ENCODE measurements at places on chromosomes 1 and 21.
A peak's percentile ranks its signal among the peaks of the same experiment; 100 is the strongest.

- peak; percentile 75 for DNase-seq
These were observed at the start of gene SOX13 for GRCh38 chr1:204072931-204073836. TSS of gene SOX13 (plus strand) at chr1:204073115. CDS start at chr1:204112916, 39,801 bp downstream.

DNA sequence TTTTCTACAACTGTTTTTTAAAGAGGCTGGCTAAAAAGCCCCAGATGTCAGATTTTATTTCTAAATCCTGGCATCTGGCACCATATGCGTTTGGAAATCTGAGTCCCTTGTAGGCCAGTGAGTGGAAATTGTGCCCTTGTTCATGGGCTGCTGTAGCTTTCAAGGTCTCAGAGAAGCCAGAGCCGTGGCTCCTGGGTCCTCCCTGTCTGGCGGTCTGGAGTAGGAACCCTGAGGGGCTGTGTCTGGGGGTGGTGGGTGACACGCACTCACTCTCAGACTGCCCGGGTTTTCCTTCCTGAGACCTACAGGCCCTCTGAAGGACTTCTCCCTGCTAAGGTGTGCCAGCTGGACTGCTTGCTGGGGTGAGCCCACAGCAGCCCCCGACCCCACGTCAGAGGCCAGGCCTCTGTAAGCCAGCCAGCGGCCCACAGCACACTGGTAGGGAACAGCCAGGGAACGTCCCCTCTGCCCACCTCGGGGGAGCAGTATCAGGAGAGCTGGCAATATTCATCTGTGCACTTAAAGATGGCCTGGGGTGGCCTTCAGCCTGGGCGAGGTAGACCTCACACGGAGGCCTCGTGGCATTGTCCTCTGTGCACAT, 151.5 kb downstream of the PEX14 start:
- no peak for DNase-seq

DNA sequence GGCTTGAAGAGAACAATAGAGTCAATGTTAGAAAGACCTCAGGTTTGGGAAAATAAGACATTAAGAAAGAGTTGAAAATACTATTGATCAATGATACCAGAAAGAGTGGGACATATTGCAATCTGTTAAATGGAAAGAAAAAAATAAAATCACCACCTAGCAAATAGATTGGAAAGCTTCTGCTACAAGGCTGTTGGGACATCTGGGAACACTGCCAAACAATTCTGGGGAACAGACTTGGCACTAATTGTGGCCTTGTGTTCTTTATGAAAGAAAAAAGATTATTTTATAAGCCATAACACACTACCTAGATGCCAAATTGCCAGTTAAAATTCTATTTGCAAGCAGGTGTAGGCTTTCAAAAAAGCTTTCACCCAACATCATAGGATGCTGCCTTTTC, 137.8 kb downstream of the TSEN15 start:
- DNase-seq, result no peak

DNA sequence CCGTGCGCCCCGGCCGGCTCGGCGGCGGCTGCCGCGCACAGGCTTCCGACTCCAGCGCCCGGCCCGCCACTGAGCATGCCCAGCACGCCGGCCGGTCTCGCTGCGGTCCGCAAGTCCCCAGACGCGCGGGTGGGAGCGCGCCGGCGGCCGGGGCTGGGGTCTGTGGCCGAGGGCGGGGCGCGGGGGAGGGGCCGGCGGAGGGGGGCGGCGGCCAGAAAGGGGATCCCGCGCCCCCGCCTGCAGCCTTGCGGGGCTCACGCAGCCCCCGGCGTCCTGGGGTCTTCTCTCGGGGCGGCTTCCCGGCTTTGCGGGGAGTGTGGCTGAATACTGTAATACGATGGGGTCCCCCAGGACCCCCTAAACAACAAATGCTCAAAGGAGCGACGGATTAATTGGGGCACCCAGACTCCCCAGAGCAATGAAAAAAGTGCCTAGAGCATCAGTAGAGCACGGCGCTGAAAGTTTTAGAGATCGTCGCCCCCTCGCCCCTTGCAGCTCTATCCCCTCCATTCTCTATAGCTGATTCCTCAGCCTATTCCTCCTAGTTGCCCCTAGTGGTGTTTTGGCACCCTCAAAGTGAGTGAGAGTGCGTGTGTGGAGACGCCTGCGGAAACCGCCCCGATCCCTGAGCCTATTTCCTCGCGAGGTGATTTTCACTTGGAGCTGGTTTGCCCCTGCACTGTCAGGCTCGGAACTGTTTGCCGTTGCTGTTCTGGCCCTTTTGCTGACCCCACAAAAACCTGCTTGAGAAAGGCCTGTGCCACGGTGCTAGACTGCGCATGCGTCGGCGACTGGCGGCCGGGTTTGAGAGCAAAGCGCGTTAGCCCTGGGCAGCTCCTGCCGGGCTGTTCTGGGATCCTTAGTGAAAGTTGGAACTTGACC, at the start of gene VAV3:
VAV3 (minus strand) TSS at position 71 of the 882 bp plus-strand sequence. CDS start 311 bp downstream, outside the sequence.
- peak; percentile 41 for DNase-seq

DNA sequence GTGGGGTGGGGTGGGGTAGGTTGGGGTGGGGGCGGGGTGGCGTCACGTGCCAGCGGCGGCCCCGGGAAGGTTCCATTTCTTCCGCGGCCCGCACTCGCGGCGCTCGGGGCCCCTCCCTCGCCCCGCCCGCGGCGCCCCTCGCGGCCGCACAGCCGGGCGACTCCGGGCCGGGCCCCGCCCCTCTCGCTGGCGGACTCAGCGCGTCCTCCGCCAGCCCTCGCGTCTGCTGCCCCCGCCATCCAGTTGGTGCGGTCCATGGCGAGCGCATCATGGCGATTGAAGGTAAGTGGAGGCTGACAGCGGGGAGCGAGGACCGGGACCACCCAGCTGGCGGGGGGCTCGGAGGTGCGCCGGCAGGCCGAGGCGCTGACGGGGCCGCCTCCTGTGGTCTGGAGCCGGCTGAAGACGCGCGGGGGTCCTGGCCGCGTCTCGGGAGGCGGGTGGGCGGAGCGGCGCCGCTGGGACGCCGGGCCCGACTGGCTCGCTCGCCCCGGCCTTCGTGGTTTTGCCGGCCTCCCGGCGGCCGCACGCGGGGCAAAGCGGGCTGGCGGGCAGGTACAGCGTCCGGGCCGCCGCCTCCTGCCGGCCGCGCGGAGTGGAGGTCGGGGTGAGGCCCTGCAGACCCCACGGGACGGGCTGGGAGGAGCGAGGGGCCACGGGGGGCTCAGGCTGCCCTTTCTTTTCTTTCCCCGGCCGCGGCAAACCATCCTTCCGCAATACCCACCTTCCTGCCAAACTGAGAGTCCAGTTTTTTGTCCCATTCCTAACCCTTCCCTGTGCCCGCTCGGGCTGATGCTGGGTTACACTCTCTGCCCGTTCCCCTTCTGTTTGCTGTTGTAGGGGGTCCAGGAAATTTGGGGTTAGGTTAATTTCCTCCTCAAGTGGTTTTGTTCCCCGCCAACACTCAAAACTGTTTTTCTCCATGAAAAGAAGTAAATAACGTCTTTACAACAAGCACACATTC, at the start of gene SYT14:
SYT14 (plus strand) TSS at position 222 of the 964 bp plus-strand sequence; CDS start at position 270, 48 bp downstream.
- DNase-seq, result peak; percentile 60

- DNase-seq, result no peak
These were observed 27.2 kb downstream of the CD46 start for GRCh38 chr1:207779008-207779407.

- peak; percentile 54 for DNase-seq
These were observed 178.8 kb upstream of the NFIA start for GRCh38 chr1:60903591-60903990.

- no peak for DNase-seq
These were observed 88.8 kb downstream of the CDC7 start for GRCh38 chr1:91589437-91589836.

- no peak for DNase-seq
These were observed 30.3 kb downstream of the SSBP3 start for GRCh38 chr1:54375712-54376429.

- no peak for DNase-seq
These were observed 55.3 kb upstream of the HNRNPU start for GRCh38 chr1:244919320-244920282.

GRCh38 chr1:15916916-15917315, 59.0 kb downstream of the ZBTB17 start:
- no peak for DNase-seq

- no peak for DNase-seq
These were observed 82.8 kb upstream of the CD34 start for GRCh38 chr1:207993477-207994445.

- no peak for DNase-seq
These were observed 178.5 kb downstream of the PRDM2 start for GRCh38 chr1:13878451-13878850.

- no peak for DNase-seq
These were observed 1.5 kb upstream of the ETS2 start for GRCh38 chr21:38804030-38804788.

GRCh38 chr21:33296156-33296555, 28.6 kb upstream of the IFNAR1 start:
- DNase-seq, result no peak

DNA sequence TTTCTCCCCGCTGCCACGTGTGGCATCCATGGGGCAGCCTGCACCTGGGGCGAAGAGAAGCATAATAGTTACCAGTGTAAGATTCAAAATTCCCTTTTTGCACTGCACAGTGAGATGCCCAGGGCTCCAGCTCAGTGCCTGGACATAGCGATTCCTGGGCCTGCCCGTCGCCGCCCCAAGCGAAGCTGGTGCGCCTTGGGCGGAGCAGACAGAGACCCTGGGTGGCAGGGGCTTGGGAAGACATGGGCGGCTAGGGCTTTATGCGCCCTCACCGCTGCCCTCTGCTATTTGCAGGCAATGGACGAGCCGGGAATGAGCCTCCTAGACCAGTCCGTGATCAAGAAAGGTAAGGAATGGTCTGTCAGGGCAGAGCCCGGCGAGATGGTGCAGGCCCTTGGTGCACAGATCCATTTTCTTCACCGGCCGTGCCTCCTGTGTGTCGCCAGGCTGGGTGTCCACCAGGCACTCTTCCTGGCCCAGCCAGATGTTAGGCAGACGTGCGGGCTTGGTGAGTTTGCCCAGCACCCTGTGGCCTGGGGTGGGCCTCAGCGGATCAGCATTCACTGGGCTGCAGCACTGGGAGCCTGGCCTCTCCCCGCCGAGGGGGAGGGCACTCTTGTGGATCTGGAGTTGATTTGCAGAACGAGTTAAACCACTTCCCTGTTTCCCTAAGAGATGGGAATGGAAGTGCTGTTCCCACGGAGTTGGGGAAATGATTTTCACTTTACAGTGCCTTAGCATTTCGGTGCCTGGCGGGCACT, 1.7 kb downstream of the TFAP2E start:
- no peak for DNase-seq

DNA sequence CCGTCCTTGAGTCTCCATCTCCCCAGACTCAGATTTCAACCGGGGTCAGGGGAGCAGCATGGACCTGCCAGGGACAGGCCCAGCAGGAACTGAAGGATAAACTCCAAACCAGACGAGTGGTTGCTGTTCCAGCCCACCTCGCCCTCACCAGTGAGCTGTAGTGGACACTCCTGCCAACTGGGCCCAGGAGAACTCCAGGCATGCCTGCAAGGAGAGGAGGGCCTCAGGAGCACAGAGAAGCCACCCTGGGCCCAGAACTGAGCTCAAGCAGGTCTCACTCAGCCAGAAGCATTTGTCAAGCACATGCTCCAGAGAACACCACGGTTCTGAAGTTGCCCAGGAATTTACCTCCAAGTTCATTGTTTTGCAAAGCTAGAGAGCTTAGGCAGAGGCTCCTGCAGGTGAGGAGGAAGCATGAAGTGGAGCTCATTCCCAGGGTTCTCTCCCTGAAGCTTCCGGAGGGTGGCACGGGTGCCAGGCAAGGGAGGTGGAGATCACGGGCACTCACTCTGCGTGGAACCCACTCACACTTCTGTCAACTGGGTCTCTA, 61.0 kb downstream of the MATN1 start:
- no peak for DNase-seq

DNA sequence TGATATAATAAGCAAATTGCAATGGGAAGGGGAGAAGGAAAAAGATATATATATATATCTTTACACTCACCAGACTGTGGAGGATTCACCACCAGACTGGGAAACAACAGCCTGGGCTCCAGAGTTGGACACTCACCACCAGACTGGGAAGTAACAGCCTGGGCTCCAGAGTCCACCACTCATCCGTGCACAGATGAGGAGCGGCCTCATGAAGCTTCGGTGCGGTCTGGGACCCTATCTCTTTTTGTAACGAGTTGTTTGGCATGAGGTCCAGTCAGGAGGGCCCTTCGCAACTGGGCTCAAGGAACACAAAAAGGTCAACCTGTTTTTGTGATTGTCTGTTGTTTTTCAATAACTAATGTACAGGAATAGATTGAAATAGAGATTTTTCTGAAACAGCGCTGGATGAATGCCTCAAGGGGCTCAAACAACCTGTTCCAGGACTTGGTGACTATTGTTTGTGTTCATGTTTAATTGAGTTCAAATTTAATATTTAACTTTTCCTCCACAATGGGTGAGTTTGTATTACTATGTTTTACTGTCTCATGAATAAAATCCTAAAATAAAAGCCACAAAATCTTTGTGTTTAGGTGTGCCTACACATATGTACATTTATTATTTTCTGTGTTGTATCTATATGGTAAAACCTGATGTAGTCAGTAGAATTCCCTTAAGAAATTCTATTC, 40.1 kb downstream of the S100A10 start:
- no peak for DNase-seq

DNA sequence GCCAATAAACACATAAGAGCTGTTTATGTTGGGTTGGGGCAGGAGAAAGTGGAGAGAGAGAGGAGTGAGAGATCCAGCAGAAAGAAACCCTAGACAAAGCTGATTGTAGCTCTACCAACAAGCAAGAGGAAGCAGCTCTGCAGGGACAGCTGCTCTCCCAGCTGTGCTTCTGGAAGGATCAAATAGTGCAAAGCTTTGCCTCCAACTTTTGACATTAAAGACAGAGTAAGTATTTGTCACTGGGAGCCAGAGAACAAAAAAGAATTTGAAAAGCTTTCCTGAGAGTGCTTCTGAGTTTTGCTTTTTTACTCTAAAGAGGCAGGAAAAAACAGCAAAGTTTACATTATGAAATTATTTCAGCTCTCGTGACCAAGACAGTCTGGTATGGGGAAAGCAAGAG, 28.5 kb upstream of the C1orf198 start:
- DNase-seq, result no peak

GRCh38 chr1:81574408-81574807, 226.3 kb upstream of the ADGRL2 start:
- no peak for DNase-seq

DNA sequence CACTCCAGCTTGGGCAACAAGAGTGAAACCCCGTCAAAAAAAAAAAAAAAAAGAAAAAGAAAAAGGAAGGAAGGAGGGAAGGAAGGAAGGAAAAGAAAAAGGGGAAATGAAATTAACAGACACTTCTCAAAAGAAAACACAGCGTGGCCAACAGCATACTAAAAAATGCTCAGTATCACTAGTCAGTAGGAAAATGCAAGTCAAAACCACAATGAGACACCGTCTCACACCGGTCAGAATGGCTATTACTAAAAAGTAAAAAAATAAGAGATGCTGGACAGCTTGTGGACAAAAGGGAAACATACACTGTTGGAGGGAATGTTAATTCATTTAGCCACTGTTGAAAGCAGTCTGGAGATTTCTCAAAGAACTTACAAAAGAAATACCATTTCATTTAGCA, 369.5 kb upstream of the BRINP3 start:
- no peak for DNase-seq

GRCh38 chr1:161719325-161719611, 2.1 kb upstream of the FCRLB start:
- no peak for DNase-seq

DNA sequence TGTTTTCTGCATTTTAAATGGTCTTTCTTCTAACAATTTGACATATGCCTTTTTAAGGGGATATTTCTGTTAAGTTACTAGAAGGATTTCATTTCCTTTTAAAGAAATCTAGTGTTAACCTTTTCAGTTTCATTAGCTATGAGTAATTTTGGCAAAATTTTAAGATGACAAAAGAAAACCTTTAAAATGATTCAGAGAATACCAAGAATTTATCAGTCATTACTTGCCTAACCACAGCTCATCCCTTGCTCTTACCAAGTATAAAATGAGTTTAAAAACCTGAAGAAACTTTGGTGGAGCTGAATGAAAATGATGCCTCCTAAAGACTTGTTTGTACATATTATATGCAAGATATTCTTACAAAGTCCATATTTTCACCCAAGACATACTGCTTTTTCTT, 101.7 kb downstream of the NEK7 start:
- no peak for DNase-seq
